Mesothelial cell of epicardium (in vitro differentiated cells): ENCODE measurements at places on chromosomes 5 and 9. TPM values are rescaled to one million over a fixed set of nuclear protein-coding genes. Genes with fewer than 3 reads are reported as not detected.

GRCh38 chr5:103355579-103355978 is 97.0 kb downstream of the MACIR start:
- no peak overlapping the region for H3K27ac ChIP-seq
- H3K4me3 ChIP-seq: no peak overlapping the region
- DNase-seq: no peak
- H3K27me3 ChIP-seq: no peaks in the 10 kb centered on the region
- H3K4me1 ChIP-seq: peaks cover 45% of the 10 kb centered on the region
- H3K36me3 ChIP-seq: no peaks in the 10 kb centered on the region

DNA sequence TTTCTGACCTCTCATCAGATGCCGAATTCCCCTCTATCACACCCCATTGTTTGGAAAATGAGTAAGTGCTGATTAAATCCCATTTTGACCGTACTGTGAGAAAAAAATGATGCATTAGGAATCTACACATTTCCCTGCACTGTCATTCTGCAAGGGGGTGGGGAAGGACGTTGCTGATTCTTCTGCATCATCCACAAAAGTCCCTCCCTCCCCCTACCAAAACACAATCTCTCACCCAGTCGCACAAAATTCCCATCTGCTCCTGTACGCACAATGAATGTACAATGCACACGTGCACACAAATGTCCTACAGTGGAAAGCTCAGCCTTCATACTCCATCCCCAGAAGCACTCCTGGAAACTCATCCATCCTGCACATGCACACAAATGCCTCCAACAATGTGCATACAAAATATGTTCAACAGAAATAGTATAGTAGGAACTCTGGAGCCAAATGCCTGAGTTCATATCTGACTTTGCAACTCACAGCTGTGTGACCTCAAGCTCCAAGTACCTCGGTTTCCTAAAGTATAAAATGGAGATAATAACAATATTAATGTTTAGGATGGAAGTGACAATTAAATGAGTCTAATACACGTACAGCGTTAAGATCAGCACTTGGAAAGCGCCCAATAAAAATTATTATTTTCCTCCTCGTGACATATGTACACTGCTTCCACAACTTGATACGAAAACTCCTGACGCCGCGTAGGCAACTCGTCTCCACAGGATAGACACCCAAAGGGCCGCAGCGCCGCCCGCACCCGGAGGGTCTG is 809 bp downstream of the TNIP1 start:
- peaks cover 3% of the 10 kb centered on the region for H3K36me3 ChIP-seq
- DNase-seq: no peak
- H3K4me3 ChIP-seq: peak overlapping the region; percentile 80
- H3K27ac ChIP-seq: peak overlapping the region; percentile 93
- H3K4me1 ChIP-seq: peaks cover 35% of the 10 kb centered on the region

GRCh38 chr5:181191526-181192336 is 13.3 kb downstream of the TRIM7 start:
- peaks cover 19% of the 10 kb centered on the region for H3K4me1 ChIP-seq
- peak; percentile 87 for DNase-seq
- H3K4me3 ChIP-seq: peak overlapping the region; percentile 99
- peak overlapping the region; percentile 90 for H3K27ac ChIP-seq
- H3K36me3 ChIP-seq: no peaks in the 10 kb centered on the region
- H3K27me3 ChIP-seq: peaks cover 3% of the 10 kb centered on the region

Gene PTPRD
- 109 to 112 TPM (median 109 TPM) in 3 replicates for total RNA-seq

DNA sequence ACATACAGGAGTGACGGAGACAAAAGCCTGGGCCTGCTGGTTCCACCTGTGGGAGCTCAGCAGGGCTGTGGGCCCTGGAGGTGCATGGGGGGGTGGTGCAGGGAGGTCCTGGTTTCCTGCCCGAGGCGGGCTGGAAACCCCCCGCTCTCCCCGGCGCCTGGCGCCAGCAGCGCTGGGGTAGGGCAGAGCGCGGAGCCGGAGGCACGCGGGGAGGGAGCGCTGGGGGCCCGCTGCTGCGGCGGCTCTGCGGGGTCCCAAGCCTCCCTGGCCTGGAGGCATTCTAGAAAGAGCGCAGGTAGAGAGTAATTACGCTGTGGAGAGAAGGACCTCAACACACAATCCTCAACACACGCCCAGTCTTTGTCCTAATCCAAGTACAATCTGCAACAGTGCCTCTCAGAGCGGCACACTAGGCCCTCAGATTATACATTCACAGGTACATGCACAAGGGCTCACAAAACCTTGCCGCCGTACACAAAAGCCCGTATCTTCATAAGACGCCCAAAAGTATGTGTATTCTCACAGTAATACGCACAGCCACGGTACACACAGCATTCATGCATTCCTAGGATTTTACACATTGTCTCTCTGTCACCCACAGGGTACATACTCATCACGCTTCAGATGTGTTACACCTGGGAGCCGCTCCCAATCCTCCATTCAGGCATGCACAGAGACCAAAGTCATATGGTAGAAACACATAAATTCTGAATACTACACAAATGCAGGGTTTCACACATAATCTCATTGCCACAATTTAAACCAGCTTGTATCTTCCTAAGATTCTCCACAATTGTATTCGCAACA is 2.1 kb upstream of the HAND1 start:
- peak overlapping the region; percentile 94 for H3K27ac ChIP-seq
- no peaks in the 10 kb centered on the region for H3K36me3 ChIP-seq
- no peak for DNase-seq
- peaks cover 78% of the 10 kb centered on the region for H3K4me1 ChIP-seq
- H3K27me3 ChIP-seq: peaks cover 79% of the 10 kb centered on the region

Gene DHFR
- total RNA-seq: 29.2 to 30.9 TPM (median 29.4 TPM) in 3 replicates

DNA sequence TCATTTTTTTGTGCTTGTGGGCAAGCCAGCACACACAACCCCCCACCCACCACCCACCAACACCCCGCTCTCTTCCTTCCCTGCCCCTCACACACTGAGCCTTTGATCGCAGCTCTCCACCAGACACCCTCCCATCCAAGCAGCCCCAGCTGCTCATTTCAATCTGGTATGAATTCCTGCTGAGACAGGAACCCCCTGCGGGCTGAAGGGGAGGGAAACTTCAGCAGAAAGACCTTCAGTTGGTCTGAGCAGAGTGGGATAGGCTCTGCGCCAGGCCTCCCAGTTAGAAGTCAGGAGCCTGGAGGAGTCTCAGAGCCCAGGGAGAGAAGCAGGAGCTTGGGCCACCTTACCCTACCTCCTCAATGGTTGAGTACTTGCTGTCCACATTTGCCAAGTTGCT is 7.2 kb downstream of the PCDHGC5 start:
- H3K27me3 ChIP-seq: no peaks in the 10 kb centered on the region
- peak overlapping the region; percentile 32 for H3K4me3 ChIP-seq
- H3K27ac ChIP-seq: peak overlapping the region; percentile 84
- peaks cover 25% of the 10 kb centered on the region for H3K4me1 ChIP-seq
- peak; percentile 61 for DNase-seq

Gene RGS14
- 13.5 to 16.1 TPM (median 14.1 TPM) in 3 replicates for total RNA-seq

Gene LECT2
- total RNA-seq: not detected in 3 replicates

Gene CDX1
- 0.51 to 1.1 TPM (median 0.68 TPM) in 3 replicates for total RNA-seq

Gene SUSD1
- 24.1 to 26.0 TPM (median 25.8 TPM) in 3 replicates for total RNA-seq

GRCh38 chr5:64800926-64801325 is 32.2 kb downstream of the CWC27 start:
- H3K36me3 ChIP-seq: peaks cover 3% of the 10 kb centered on the region
- no peak overlapping the region for H3K27ac ChIP-seq
- no peak overlapping the region for H3K4me3 ChIP-seq
- no peaks in the 10 kb centered on the region for H3K27me3 ChIP-seq
- no peak for DNase-seq

- peaks cover 24% of the 10 kb centered on the region for H3K4me1 ChIP-seq
- peaks cover 31% of the 10 kb centered on the region for H3K27me3 ChIP-seq
- no peak overlapping the region for H3K4me3 ChIP-seq
- DNase-seq: peak; percentile 21
Measured at GRCh38 chr9:126154182-126154827, 172.3 kb upstream of the MVB12B start.
